Thyroid gland (tissue), 4 donors: ENCODE measurements at places on chromosomes 5 and 9.

- H3K27me3 ChIP-seq = no peaks in the 10 kb centered on the region
- no peak overlapping the region for H3K27ac ChIP-seq
- no peak overlapping the region for H3K4me3 ChIP-seq
- H3K4me1 ChIP-seq = peaks cover 7% of the 10 kb centered on the region
- H3K36me3 ChIP-seq = no peaks in the 10 kb centered on the region
- no peak for DNase-seq
These were observed 4.8 kb downstream of the ROPN1L start for GRCh38 chr5:10446490-10446889.

- no peak overlapping the region for H3K27ac ChIP-seq
- no peaks in the 10 kb centered on the region for H3K4me1 ChIP-seq
- DNase-seq = no peak
These were observed 14.9 kb upstream of the GABRG2 start for GRCh38 chr5:162052676-162053075.

DNA sequence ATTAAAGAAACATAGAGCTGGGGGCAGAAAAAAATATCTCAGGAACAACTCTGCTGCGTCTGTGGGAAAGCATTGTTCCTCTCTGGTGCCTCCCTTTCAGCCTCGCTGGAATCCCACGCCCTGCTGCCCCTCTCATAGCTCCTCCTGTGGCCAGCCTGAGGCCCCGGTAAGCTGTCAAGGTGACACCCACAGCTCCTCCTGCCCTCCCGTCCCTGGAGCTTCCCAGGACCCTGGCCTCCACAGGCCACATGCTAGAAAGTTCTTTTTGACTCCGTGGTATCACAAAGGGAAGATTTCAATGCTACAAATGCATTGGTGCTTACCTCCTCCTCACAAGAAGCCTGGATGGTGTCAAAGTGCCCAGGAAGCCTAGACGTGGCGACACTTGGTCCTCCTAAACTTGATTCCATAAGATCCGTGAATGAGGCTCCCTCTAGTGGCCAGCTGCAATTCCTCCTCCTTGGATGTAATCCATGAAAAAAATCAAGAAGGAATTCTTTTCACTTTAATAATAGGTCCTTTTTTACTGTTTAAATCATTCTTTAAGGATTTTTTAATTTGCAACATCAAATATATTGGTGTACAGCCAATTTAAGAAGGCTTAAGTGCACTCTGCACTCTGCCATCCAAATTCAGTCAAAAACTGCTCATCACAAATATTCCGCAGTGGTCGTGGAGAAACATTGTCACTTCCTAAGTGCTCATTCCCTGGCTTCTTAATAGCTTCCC, 104.9 kb downstream of the CFAP90 start:
- no peaks in the 10 kb centered on the region for H3K36me3 ChIP-seq
- H3K27me3 ChIP-seq = no peaks in the 10 kb centered on the region
- H3K4me3 ChIP-seq = no peak overlapping the region
- H3K27ac ChIP-seq = no peak overlapping the region

DNA sequence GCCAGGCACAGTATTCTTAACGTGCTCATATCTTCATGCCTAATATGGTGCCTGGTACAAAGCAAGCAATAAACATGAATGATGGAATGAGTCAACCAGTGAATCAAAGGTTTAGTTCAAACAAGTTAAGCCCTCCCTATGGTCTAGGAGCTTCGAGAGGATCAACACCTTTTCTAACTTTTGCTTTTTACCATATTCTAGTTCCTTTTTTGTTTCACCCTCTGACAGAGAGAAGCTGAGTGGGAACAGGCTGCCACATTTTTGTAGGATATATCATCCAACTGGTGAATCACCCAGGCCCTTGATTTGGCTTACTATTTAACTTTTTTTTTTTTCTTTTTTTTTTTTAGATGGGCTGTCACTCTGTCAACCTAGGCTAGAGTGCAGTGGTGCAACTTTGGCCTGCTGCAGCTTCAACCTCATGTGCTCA, 39.3 kb upstream of the TNC start:
- DNase-seq = no peak
- H3K4me1 ChIP-seq = no peaks in the 10 kb centered on the region
- no peaks in the 10 kb centered on the region for H3K27me3 ChIP-seq

DNA sequence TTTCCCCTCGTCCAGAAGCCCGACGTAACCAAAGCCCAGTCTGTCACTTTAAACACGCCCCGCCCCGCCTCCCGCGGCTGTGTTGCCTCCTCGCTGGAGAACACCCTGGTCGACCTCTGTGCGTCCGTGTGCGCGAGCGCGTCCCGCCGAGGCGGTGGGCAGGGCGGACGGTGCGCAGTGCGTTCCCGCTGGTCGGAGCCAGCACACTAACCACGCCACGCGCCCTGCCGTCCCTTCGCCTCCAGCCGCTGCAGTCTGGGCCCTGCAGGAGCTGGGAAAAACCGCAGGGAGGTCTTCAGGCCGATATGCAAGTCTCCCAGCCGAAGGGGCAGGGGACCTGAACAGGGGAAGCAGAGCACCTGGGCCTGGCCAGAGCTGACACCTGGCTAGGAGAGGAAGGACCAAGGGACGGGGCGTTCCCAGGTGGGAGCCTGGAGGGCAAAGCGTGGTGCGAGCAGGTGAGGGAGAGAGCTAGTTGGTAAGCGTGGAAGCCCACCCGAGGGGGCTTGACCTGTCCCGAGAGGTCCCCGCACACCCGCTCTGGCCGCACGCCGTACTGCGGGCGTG, 1.3 kb upstream of the PHPT1 start:
- no peaks in the 10 kb centered on the region for H3K27me3 ChIP-seq
- peaks cover 29% of the 10 kb centered on the region for H3K4me1 ChIP-seq
- H3K4me3 ChIP-seq = peak overlapping the region; percentile 75
- peaks cover 10% of the 10 kb centered on the region for H3K36me3 ChIP-seq

DNA sequence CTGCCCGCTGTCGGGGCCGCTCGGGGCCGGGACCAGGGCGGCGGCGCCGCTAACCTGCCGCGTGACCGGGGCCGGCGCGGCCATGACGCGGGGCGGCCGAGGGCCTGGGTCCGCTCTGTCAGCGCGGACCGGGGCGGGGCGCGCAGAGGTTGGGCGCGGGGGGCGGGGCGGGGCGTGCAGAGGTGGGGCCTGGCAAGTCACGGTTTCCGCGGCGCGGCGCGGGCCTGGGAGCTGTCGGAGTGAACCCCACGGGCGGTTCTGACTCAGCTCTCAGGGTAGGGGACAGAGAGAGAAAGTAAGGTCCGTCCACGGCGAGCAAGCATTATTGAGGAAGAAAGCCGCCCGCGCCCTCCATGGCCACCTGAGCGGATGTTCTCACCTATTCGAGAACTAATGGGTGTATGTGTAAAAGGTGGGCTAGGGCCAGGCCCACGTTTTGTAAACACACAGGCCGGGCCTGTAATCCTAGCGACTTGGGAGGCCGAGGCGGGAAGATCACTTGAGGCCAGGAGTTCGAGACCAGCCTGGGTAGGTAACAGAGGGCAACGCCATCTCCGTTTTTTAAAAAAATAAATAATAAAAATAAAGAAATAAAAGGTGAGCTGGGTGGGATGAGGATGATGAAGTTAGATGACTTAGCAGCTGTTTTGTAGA, at the start of gene PRXL2C:
PRXL2C (minus strand) TSS at position 120 of the 654 bp plus-strand sequence; CDS start at position 84, 36 bp downstream.
- no peaks in the 10 kb centered on the region for H3K27me3 ChIP-seq
- peak within 1 kb of the TSS; percentile 39 for H3K4me3 ChIP-seq
- peak; percentile 90 for DNase-seq
- peaks cover 6% of the 10 kb centered on the region for H3K4me1 ChIP-seq
- peaks cover 13% of the 10 kb centered on the region for H3K36me3 ChIP-seq
- peak within 1 kb of the TSS; percentile 94 for H3K27ac ChIP-seq

DNA sequence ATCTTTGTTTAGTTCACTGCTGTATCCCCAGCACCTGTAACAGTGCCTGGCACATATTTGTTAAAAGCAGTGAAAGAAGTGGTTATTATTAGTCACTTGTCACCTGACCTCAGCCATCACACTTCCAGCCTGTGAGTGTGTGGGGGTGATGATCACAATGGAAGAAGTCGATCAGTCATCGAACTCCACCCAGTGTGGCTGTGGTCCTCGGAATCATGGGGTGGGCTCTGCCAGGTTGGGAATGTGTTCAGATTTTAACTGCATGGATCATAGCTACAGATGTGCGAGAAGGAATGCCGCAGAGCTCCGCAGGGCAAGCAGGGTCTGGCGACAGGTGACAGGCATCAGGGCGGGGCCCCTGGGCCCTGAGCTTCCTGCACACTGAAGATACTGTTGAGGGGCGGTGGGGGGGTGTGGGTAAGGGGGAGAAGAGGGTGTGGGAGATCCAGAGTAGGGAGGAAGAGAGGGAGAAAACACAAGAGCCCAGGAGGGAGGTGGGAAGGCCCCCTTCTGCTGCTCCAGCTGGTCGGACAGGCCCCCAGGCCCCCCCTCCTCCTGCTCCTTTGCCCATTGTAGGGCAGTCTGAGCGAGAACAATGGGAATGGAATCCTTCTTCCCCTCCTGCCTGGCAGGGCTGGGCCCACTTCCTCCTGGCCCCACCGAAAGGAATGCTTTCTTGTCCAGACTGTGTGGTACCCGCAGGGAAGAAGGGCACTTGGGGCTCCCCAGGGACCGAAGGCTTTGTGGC, 89.6 kb downstream of the SPRY4 start:
- H3K36me3 ChIP-seq = no peaks in the 10 kb centered on the region
- H3K27ac ChIP-seq = no peak overlapping the region
- no peak overlapping the region for H3K4me3 ChIP-seq
- no peaks in the 10 kb centered on the region for H3K27me3 ChIP-seq
- peaks cover 3% of the 10 kb centered on the region for H3K4me1 ChIP-seq

- no peak overlapping the region for H3K27ac ChIP-seq
- H3K4me3 ChIP-seq = no peak overlapping the region
- H3K27me3 ChIP-seq = no peaks in the 10 kb centered on the region
- H3K4me1 ChIP-seq = no peaks in the 10 kb centered on the region
These were observed 7.6 kb downstream of the SLC24A2 start for GRCh38 chr9:19781240-19781639.

- no peak overlapping the region for H3K27ac ChIP-seq
- H3K4me3 ChIP-seq = no peak overlapping the region
- H3K27me3 ChIP-seq = no peaks in the 10 kb centered on the region
These were observed 447.8 kb upstream of the CD180 start for GRCh38 chr5:67644221-67644920.

GRCh38 chr9:89697553-89697952, 92.7 kb downstream of the GADD45G start:
- no peak overlapping the region for H3K27ac ChIP-seq
- DNase-seq = no peak
- no peak overlapping the region for H3K4me3 ChIP-seq
- H3K27me3 ChIP-seq = no peaks in the 10 kb centered on the region
- no peaks in the 10 kb centered on the region for H3K4me1 ChIP-seq

GRCh38 chr9:13952906-13953305, 361.0 kb downstream of the NFIB start:
- DNase-seq = no peak
- no peaks in the 10 kb centered on the region for H3K27me3 ChIP-seq
- H3K27ac ChIP-seq = no peak overlapping the region
- no peaks in the 10 kb centered on the region for H3K36me3 ChIP-seq
- no peak overlapping the region for H3K4me3 ChIP-seq
- no peaks in the 10 kb centered on the region for H3K4me1 ChIP-seq

DNA sequence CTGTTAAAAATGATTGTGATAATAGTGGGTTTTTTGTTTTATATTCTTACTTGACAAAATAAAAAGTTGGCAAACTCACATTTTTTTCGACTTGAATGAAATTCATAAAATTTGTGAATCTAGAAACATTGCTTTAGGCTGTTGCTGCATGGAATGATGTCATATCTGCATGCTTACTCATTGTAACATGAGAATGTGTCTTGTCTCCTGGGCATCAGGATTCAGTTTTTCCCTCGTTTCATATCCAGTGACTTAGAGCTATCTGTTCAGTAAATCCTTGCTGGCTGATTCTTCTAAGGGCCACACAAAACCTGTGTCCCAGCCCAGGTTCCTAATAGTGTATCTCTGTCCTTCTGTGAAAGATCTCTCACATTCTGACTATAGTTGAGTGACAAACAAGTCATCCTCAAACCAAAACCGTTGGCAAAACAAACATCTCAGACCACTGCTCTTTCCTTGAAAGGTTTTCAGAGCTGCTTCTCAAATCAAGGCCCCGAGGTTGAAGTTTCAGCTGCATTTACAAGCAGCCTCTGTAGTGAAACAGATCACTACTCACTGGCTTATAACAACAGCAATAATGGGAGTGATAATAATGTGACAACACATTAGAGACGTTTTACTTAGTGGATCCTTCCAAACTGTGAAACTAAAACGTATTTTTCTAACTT, 95.0 kb downstream of the NPR3 start:
- no peaks in the 10 kb centered on the region for H3K36me3 ChIP-seq
- H3K4me1 ChIP-seq = peaks cover 9% of the 10 kb centered on the region
- no peak overlapping the region for H3K27ac ChIP-seq
- no peak overlapping the region for H3K4me3 ChIP-seq
- DNase-seq = no peak
- H3K27me3 ChIP-seq = no peaks in the 10 kb centered on the region
